ENCODE measurements at places on chromosomes 7 and 10. TPM values are rescaled to one million over a fixed set of nuclear protein-coding genes. Genes with fewer than 3 reads are reported as not detected.

SPDYE6 gene
- not detected for total RNA-seq

NXPH1 gene
- not detected for total RNA-seq

TEX36 gene
- not detected for total RNA-seq

GRCh38 chr10:108850138-108850854, 1073.0 kb downstream of the XPNPEP1 start:
- no peaks in the 10 kb centered on the region for H3K4me1 ChIP-seq
- no peaks in the 10 kb centered on the region for H3K27me3 ChIP-seq
- DNase-seq: no peak
- no peak overlapping the region for H3K27ac ChIP-seq
- H3K36me3 ChIP-seq: no peaks in the 10 kb centered on the region

GRCh38 chr10:80787952-80788351, 250.2 kb downstream of the SH2D4B start:
- no peaks in the 10 kb centered on the region for H3K27me3 ChIP-seq
- no peak overlapping the region for H3K4me3 ChIP-seq
- no peaks in the 10 kb centered on the region for H3K36me3 ChIP-seq
- no peak overlapping the region for H3K27ac ChIP-seq
- H3K4me1 ChIP-seq: no peaks in the 10 kb centered on the region

- no peak overlapping the region for H3K4me3 ChIP-seq
- H3K27ac ChIP-seq: no peak overlapping the region
- H3K36me3 ChIP-seq: peaks cover 53% of the 10 kb centered on the region
- H3K4me1 ChIP-seq: peaks cover 6% of the 10 kb centered on the region
Measured at GRCh38 chr7:44965937-44966730, 12.7 kb downstream of the MYO1G start.

GRCh38 chr10:67612176-67612575, 83.8 kb downstream of the CTNNA3 start:
- H3K4me1 ChIP-seq: peaks cover 32% of the 10 kb centered on the region
- no peaks in the 10 kb centered on the region for H3K36me3 ChIP-seq
- H3K27me3 ChIP-seq: peaks cover 17% of the 10 kb centered on the region
- DNase-seq: no peak
- no peak overlapping the region for H3K27ac ChIP-seq

DNA sequence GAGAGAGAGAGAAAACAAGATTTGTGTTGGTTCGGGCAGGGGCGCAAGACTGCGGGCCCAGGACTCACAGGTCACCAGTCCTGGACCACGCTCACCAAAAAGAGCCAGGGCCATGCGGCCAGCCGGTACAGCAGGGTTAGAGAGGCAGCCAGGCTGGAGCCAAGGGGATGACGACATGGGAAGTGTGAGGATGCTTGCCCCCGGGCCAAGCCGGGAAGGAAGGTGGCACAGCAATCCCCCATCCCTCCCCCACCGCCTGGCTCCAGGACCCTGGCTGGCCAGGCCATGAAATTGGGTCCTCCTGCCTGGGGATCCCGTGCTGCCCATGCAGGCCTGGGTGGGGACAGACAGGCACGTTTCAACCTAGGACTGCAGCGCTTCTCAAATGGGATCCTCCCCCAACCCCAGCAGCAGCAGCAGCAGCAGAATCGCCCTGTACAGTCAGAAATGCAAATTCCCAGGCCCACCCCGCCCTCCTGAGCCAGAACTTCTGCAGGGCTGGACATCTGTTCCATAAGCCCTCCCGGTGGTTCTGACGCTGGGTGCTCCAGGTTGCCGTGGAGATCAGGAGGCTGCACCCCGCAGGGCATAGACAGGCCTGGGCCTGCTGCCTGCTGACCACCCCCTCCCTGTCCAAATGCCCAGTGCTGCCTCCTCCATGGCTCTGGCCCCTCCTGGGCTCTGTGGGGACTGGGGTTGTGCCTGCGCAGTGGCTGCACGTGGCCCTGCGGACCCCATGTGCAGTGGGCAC, 35.0 kb downstream of the YKT6 start:
- no peaks in the 10 kb centered on the region for H3K27me3 ChIP-seq
- peaks cover under 1% of the 10 kb centered on the region for H3K4me1 ChIP-seq
- H3K4me3 ChIP-seq: no peak overlapping the region
- H3K27ac ChIP-seq: no peak overlapping the region

DNA sequence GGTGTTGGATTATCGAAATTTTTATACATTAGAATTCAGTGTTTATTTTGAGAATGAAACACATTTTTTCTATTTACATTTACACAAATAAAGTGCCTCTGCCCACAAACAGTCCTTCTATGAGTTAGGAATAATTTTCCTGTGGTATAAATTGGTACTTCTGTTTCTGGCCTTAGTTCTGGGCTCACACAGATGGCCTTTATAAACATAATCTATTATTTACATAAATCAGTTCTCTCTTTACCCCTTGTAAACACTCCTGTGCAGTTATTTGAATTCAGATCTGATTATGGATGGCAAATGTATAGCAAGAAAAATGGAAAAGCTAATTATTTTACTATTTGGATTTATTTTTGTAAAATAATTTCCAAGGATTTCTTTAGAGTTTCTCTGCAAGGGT, 143.2 kb downstream of the PRKG1 start:
- H3K27ac ChIP-seq: no peak overlapping the region
- no peak for DNase-seq
- no peaks in the 10 kb centered on the region for H3K4me1 ChIP-seq
- no peaks in the 10 kb centered on the region for H3K27me3 ChIP-seq
- H3K36me3 ChIP-seq: no peaks in the 10 kb centered on the region
- H3K4me3 ChIP-seq: no peak overlapping the region

GRCh38 chr7:149870274-149870673, 3.5 kb upstream of the ATP6V0E2 start:
- no peaks in the 10 kb centered on the region for H3K27me3 ChIP-seq
- H3K4me1 ChIP-seq: peaks cover 81% of the 10 kb centered on the region
- H3K27ac ChIP-seq: peak overlapping the region; percentile 83
- H3K36me3 ChIP-seq: peaks cover 8% of the 10 kb centered on the region
- DNase-seq: no peak

- H3K4me3 ChIP-seq: no peak overlapping the region
- no peak for DNase-seq
- no peaks in the 10 kb centered on the region for H3K27me3 ChIP-seq
- H3K36me3 ChIP-seq: no peaks in the 10 kb centered on the region
Measured at GRCh38 chr10:129882291-129883010, 81.6 kb downstream of the EBF3 start.

GRCh38 chr10:3639546-3639945, 145.5 kb downstream of the KLF6 start:
- H3K4me1 ChIP-seq: no peaks in the 10 kb centered on the region
- H3K27me3 ChIP-seq: peaks cover 13% of the 10 kb centered on the region
- no peak overlapping the region for H3K4me3 ChIP-seq
- DNase-seq: no peak
- no peak overlapping the region for H3K27ac ChIP-seq
- no peaks in the 10 kb centered on the region for H3K36me3 ChIP-seq

GRCh38 chr10:84543948-84544347, 215.6 kb downstream of the CCSER2 start:
- H3K27me3 ChIP-seq: peaks cover 34% of the 10 kb centered on the region
- H3K4me3 ChIP-seq: no peak overlapping the region
- no peak for DNase-seq
- H3K36me3 ChIP-seq: no peaks in the 10 kb centered on the region
- H3K4me1 ChIP-seq: peaks cover 6% of the 10 kb centered on the region
- no peak overlapping the region for H3K27ac ChIP-seq

Data from activated CD4-positive, alpha-beta T cell treated with anti-CD3 and anti-CD28 coated beads, Interleukin-2, amount 10 ng/mL, durations not matched to agents 24 days and 14 days (primary cell).